ENCODE measurements at places on chromosomes 5 and 9.

- no peak for DNase-seq
Observed at GRCh38 chr9:137485343-137486140, 26.4 kb upstream of the NSMF start.

DNA sequence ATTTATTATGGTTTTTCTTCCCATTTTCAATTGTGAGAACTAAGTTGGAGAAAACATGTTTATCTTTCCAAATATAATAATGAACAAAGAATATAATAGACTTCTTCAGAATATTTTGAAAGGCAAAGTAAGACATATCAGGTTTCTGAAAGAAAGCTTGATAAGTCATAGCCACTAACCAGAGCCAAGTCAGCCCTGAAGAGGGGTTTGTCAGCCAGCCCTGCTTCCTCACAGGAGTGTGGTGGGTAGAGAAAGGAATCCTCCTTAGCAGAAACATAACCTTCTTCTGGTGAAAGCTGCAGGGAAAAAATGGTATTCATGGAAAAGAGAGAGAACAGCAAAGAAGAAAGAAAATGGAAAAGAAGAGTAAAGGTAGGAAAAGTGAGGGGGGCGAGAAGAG, 93.4 kb downstream of the MPDZ start:
- DNase-seq = no peak

GRCh38 chr5:124725040-124725434, 21.4 kb downstream of the ZNF608 start:
- no peak for DNase-seq

DNA sequence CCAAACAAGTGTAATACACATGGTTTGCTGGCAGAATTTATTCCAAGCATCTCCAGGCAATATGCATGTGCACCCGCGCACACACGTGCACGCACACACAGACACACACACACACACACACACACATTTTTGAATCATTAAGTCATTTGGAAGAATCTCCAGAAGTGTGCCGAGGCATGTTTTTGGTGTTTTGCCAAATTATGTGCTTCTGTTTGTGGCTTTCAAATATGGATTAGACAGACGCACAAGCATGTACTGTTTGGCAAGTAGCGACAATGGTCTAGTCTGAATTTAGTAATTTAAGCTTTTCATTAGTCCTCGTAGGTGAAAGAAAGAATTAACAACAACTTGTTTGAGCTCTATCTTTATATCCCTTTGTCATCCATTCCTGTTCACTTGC, 36.7 kb downstream of the NFIB start:
- DNase-seq = no peak

DNA sequence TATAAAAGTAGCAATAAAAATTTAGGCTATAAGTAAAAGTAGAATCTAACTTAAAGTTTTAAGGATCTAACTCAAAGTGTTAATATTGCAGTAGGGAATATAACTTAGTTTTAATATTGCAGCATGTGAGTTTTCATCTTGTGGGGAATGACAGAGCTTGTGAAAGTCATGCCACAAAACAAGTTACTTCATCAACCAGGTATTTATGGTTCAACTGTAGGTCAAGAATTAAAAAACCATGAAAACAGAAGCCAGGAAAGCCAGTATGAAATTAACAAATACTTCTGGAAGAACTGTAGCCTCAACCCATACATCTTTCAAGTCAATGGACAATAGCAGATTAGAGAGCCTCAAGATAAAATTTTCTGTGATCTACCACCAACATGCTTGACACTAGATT, 19.0 kb downstream of the HMGCS1 start:
- DNase-seq = no peak
